ENCODE measurements at places on chromosomes 12 and 14. TPM values are rescaled to one million over a fixed set of nuclear protein-coding genes. Genes with fewer than 3 reads are reported as not detected.

VRTN gene
- total RNA-seq, result not detected

GRCh38 chr12:111069886-111070285 is 149.5 kb upstream of the MYL2 start:
- no peak overlapping the region for H3K4me3 ChIP-seq
- no peaks in the 10 kb centered on the region for H3K36me3 ChIP-seq
- no peak for DNase-seq
- H3K4me1 ChIP-seq, result peaks cover 26% of the 10 kb centered on the region

GPRC5D gene
- not detected for total RNA-seq

PLA2G1B gene
- total RNA-seq, result not detected

- H3K4me1 ChIP-seq, result peaks cover 19% of the 10 kb centered on the region
- no peak overlapping the region for H3K4me3 ChIP-seq
- H3K27me3 ChIP-seq, result no peaks in the 10 kb centered on the region
- H3K36me3 ChIP-seq, result no peaks in the 10 kb centered on the region
Measured at GRCh38 chr12:124687917-124688316, 120.5 kb upstream of the NCOR2 start.

KRT79 gene
- not detected for total RNA-seq

DNA sequence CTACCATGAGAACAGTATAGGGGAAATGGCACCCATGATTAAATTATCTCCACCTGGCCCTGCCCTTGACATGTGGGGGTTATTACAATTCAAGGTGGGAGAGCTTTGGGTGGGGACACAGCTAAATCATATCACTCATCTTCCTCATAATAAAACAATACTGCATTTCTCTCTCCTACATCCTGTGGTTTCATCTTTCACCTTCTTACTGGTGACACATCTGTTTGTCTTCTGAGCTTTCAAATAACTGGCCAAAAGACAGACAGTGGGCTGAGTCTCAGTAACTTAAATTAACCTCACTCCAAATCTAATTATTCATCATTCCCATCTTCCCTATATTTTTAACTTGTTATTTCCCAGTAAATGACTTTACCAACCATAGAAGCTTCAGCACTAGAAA is 729.7 kb upstream of the USP15 start:
- H3K4me1 ChIP-seq, result no peaks in the 10 kb centered on the region
- no peak overlapping the region for H3K27ac ChIP-seq
- H3K27me3 ChIP-seq, result no peaks in the 10 kb centered on the region
- no peaks in the 10 kb centered on the region for H3K36me3 ChIP-seq
- DNase-seq, result no peak
- H3K4me3 ChIP-seq, result no peak overlapping the region

DNA sequence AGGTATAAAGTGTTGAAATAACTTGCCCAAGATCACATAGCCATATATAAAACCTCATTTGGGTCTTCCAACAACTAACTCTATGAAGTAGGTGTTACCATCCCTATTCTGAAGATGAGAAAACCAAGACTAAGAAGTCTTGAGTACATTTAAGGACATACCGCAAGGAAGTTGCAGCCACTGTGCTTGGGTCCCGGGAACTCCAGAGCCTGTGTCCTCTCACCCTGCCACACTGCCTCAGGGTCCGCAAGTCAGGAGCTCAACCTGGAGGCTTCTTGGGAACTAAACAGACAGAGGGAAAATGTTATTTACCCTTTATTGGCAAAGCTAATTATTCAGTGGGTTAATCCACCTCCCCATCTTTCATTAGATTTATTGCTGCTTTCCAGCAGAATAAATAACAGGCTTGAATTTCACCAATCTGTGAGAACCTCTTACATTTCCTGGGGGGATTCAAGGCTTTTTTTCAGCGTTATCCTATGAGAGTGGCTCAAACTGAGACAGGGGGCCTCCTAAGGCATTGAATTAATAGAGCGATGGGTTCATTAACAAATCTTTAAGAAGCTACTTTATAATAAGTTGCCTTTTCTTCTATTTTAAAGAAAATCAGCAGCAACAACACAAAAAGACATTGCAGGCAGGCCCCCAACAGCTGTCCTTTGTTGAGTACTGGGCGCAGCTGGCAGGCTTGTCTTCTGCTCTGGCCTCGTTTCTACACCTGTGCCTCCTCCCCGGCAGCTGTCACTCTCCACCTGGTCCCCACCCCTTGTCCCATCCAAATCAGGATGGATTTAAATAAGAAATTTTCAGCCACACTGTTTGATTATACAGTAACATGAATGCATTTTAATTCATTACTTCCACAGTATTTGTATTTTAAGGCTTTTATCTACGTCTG is 25.3 kb downstream of the PHLDA1 start:
- H3K4me1 ChIP-seq, result no peaks in the 10 kb centered on the region
- H3K4me3 ChIP-seq, result no peak overlapping the region
- DNase-seq, result no peak
- no peak overlapping the region for H3K27ac ChIP-seq
- no peaks in the 10 kb centered on the region for H3K36me3 ChIP-seq

DNA sequence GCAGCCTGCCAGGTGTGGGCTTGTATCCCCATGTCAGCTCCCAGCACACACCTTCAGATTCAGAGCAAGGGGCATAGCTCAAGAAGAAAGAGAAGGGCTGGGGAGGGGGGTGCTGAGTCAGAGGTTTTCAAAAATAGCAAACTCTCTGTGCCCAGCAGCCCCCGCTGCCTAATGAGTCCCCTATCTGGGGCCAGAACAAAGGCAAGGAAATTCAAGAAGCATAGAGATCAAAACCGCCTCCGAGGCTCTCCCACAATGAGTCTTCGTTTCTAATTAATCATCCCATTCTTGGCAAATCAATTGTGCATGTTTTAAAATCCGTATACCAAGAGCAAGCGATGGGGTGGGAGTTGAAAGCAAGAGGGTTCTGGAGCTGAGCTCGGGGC is 19.5 kb upstream of the CMKLR1 start:
- DNase-seq, result no peak
- no peak overlapping the region for H3K27ac ChIP-seq
- peaks cover 4% of the 10 kb centered on the region for H3K27me3 ChIP-seq
- H3K36me3 ChIP-seq, result no peaks in the 10 kb centered on the region
- H3K4me1 ChIP-seq, result no peaks in the 10 kb centered on the region

NUBPL gene
- 8.2 TPM for total RNA-seq
